ENCODE measurements at places on chromosomes 12 and 14.
A peak's percentile ranks its signal among the peaks of the same experiment; 100 is the strongest.

DNA sequence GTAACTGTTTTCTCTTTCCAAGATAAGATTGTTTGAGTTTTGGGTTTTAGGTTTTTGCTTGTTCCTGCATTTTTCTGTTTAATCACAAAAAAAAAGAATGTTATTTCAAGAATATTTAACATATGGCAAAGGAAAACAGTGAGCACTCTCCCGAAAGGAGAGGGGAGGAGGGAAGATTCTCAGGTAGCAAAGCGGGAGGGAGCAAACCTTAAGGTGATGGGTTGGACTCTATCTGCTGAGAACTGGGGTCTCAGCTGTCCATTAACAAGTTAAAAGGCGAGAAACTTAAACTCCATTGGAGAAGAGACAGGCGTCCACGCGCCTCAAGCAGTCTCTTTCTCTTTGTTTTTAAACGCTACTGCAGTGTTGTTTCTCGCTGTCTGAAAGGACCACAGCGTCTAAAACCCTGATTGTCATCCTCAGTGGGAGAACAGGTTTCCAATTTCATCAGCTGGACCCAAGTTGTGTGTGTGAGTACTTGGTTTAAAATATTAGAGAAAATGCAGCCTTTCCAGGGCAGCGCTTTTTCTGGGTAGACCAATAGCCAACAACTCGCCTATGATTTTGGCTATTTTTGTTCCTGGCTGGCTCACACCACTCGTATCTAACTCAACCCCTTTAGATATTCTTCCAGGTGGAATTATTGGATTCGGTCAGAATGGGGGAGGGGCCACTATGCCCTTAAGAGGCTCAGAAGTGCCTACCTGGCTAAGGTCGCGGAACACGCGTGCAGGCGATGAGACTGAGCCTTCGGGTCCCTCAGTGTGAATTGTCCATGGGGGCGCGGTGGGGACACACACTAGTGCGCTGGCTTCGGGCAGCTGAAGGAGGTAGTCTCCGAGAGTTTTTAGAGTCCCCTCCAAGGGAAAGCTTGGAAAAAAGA is 8.2 kb downstream of the SIX1 start:
- H3K4me3 ChIP-seq: no peak overlapping the region
- H3K36me3 ChIP-seq: no peaks in the 10 kb centered on the region
- no peak for DNase-seq
- peaks cover 5% of the 10 kb centered on the region for H3K4me1 ChIP-seq
- no peaks in the 10 kb centered on the region for H3K27me3 ChIP-seq

GRCh38 chr12:53965281-53966084 is 7.4 kb upstream of the HOXC11 start:
- H3K27ac ChIP-seq: no peak overlapping the region
- no peak overlapping the region for H3K4me3 ChIP-seq
- H3K36me3 ChIP-seq: no peaks in the 10 kb centered on the region
- DNase-seq: no peak
- H3K4me1 ChIP-seq: peaks cover 11% of the 10 kb centered on the region

- DNase-seq: no peak
- peaks cover 26% of the 10 kb centered on the region for H3K36me3 ChIP-seq
- H3K27ac ChIP-seq: no peak overlapping the region
- H3K4me3 ChIP-seq: no peak overlapping the region
- peaks cover 3% of the 10 kb centered on the region for H3K4me1 ChIP-seq
- H3K27me3 ChIP-seq: no peaks in the 10 kb centered on the region
These were observed 29.6 kb downstream of the PMCH start for GRCh38 chr12:102167821-102168604.

GRCh38 chr12:34126239-34126641 is 103.9 kb downstream of the ALG10 start:
- H3K4me3 ChIP-seq: no peak overlapping the region
- no peaks in the 10 kb centered on the region for H3K36me3 ChIP-seq
- no peak for DNase-seq
- H3K4me1 ChIP-seq: no peaks in the 10 kb centered on the region
- H3K27ac ChIP-seq: no peak overlapping the region

GRCh38 chr14:74792249-74793039 is 29.3 kb downstream of the YLPM1 start:
- H3K4me1 ChIP-seq: peaks cover 18% of the 10 kb centered on the region
- DNase-seq: no peak
- H3K27ac ChIP-seq: no peak overlapping the region
- H3K27me3 ChIP-seq: no peaks in the 10 kb centered on the region
- H3K36me3 ChIP-seq: peaks cover 45% of the 10 kb centered on the region
- no peak overlapping the region for H3K4me3 ChIP-seq

- no peak overlapping the region for H3K4me3 ChIP-seq
- H3K27me3 ChIP-seq: no peaks in the 10 kb centered on the region
- no peak overlapping the region for H3K27ac ChIP-seq
- DNase-seq: no peak
These were observed 19.0 kb upstream of the SP7 start for GRCh38 chr12:53355121-53355520.

DNA sequence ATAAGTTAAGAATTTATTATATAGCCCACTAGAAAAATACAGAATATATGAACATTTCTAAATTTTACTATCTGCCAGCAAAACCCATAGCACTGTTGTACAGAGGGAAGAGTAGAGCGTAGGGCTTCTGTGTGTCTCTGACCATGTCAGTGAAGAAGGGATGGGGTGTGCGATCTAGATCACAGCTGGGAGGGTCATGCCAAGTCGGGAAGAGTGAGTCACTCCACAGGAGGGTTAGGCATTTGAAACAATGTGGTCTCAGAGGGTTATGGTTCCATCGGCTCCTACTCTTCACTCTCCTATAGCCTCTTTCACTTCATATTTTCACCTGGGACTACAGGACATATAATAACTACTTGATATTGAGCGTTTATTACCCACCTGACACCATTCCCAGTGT is 185.1 kb upstream of the DDHD1 start:
- H3K27me3 ChIP-seq: no peaks in the 10 kb centered on the region
- H3K4me3 ChIP-seq: no peak overlapping the region
- no peaks in the 10 kb centered on the region for H3K4me1 ChIP-seq
- H3K27ac ChIP-seq: no peak overlapping the region
- no peak for DNase-seq

DNA sequence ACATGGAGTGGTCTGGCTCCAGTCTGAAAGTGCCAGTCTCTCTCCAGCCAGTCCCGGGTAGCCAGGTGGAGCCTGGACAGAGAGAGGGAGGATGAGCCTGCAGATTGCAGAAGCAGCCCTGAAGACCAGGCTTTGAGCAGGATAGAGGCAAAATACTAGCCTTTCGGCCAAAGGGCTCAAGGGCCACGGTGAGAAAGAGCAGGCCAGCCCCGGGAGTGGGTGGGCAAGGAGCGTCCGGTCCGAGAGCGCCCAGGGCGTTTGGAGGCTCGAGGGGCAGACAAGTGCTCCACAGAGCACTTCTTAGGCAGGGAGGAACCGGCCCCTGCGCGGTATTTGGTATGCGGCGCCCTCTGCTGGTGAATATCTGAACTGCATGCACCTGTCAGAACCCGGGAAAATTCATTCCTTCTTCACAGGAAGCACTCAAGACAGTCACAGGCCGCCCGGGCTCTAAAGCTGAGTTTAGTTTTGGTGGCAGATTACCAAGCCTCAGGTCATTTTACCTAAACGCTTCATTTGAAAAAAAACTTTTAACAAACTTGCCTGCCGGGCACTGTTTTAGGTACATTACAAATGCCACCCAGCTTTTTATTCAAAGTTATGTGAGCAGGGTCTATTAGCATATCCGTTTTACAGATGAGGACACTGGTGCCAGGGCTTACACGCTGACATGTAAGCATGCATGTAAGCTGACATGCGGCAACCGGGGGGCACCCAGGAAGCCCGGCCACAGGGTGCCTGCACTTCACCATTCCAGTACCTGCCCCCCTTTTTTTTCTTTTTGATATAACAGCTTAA is 21.0 kb upstream of the PSMC1 start:
- peak overlapping the region; percentile 16 for H3K4me3 ChIP-seq
- no peaks in the 10 kb centered on the region for H3K36me3 ChIP-seq
- no peaks in the 10 kb centered on the region for H3K27me3 ChIP-seq
- H3K27ac ChIP-seq: no peak overlapping the region

DNA sequence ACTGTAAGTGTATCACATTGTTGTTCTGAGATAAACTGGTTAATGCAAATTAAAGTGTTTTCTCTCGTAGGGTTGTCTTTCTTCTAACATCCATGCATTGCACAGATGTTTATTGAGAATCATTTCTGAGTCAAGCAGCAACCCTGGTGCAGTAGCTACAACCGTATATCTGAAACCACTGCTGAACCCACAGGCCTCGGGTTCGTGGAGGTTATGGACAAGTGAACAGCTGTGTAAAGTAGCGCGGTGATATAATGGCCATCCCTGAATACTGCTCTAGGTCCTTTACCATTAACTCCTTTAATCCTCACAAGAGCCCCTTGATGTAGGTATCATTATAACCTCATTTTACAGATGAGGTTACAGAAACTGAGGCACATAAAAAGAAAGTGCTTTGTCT is 486.1 kb upstream of the TMEM132C start:
- H3K4me3 ChIP-seq: no peak overlapping the region
- H3K27me3 ChIP-seq: no peaks in the 10 kb centered on the region
- no peaks in the 10 kb centered on the region for H3K4me1 ChIP-seq
- no peaks in the 10 kb centered on the region for H3K36me3 ChIP-seq
- no peak for DNase-seq
- no peak overlapping the region for H3K27ac ChIP-seq

DNA sequence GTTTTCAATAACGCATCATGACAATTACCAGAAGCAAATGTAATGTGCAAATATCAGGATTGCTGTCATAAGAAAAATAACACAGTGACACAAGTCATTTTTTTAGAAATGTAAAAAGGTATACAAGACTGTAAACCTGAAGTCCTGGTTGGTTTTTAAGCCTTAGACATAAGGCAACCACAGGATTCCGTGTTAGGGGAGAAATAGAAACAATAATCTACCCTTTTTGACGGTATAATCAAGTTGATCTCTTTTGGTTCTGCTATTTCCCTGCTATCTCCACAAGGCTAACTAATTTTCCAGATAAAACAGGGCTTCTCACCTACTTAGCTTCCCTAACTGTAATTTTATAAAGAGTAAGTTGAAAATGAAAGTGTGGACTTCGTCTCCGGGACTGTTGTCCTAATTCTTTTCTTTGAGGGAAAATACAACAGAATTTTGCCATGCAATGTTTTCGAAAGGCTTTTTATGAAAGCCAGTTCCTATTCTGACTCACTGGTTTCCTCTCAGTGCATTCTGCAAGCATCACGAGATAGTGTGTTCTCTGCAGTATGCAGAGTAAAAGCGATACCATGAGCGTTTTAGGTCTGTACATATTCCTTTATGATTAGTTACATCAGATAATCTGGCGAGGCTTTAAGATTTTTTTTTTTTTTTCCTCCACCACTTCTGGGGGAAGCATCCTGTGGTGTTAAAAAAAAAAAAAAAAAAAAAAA is 10.6 kb downstream of the MYO1H start:
- no peaks in the 10 kb centered on the region for H3K36me3 ChIP-seq
- H3K27ac ChIP-seq: no peak overlapping the region
- 0 out of 2 replicates have a peak overlapping the region, but pooled peaks have one; percentile 12 for H3K4me3 ChIP-seq
- DNase-seq: no peak

GRCh38 chr14:75366963-75367362 is 60.9 kb upstream of the JDP2 start:
- no peaks in the 10 kb centered on the region for H3K4me1 ChIP-seq
- H3K27me3 ChIP-seq: no peaks in the 10 kb centered on the region
- H3K27ac ChIP-seq: no peak overlapping the region
- no peaks in the 10 kb centered on the region for H3K36me3 ChIP-seq
- DNase-seq: no peak

- H3K27me3 ChIP-seq: no peaks in the 10 kb centered on the region
- no peak overlapping the region for H3K4me3 ChIP-seq
- DNase-seq: no peak
- no peak overlapping the region for H3K27ac ChIP-seq
- peaks cover 7% of the 10 kb centered on the region for H3K36me3 ChIP-seq
These were observed 14.1 kb downstream of the ARF3 start for GRCh38 chr12:48943221-48943620.

- H3K27ac ChIP-seq: no peak overlapping the region
- no peaks in the 10 kb centered on the region for H3K36me3 ChIP-seq
- no peaks in the 10 kb centered on the region for H3K27me3 ChIP-seq
- H3K4me1 ChIP-seq: peaks cover 3% of the 10 kb centered on the region
These were observed 4.2 kb upstream of the SLC8A3 start for GRCh38 chr14:70192915-70193314.

DNA sequence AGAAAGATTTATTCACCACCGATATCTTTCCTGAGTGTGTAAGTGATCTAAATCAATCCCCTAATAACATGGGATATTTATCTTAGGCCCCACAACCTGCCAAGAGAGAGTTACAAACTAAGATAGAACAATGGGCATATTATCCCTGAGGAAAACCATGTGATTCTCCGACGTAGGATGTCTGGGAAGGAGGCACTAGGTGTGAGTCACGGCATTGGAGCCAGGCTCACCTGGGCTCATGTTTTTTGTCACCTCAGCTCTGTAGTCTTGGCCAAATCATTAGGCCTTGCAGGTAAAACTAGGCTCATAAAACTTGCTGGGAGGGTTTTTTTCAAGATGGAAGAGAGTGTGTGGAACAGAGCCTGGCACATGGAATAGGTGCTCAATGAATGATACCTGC is 129.7 kb upstream of the PLEKHG7 start:
- no peak for DNase-seq
- no peak overlapping the region for H3K27ac ChIP-seq
- no peaks in the 10 kb centered on the region for H3K27me3 ChIP-seq
- H3K4me1 ChIP-seq: no peaks in the 10 kb centered on the region
- H3K4me3 ChIP-seq: no peak overlapping the region
- no peaks in the 10 kb centered on the region for H3K36me3 ChIP-seq

GRCh38 chr14:74400919-74401503 is 25.0 kb downstream of the SYNDIG1L start:
- H3K4me3 ChIP-seq: peak overlapping the region; percentile 47
- no peaks in the 10 kb centered on the region for H3K27me3 ChIP-seq
- no peak overlapping the region for H3K27ac ChIP-seq
- no peaks in the 10 kb centered on the region for H3K36me3 ChIP-seq
- DNase-seq: no peak
- peaks cover 25% of the 10 kb centered on the region for H3K4me1 ChIP-seq

- peak overlapping the region; percentile 98 for H3K27ac ChIP-seq
- peak overlapping the region; percentile 60 for H3K4me3 ChIP-seq
- peaks cover 92% of the 10 kb centered on the region for H3K4me1 ChIP-seq
- peak; percentile 84 for DNase-seq
These were observed 11.7 kb downstream of the HDAC7 start for GRCh38 chr12:47808050-47808449.

All from Karpas-422 (cell line).